ENCODE measurements at places on chromosomes 7 and 10.

GRCh38 chr7:70846208-70846607, 285.7 kb upstream of the GALNT17 start:
- no peak for DNase-seq

GRCh38 chr10:102493771-102494170, 8.7 kb downstream of the ACTR1A start:
- no peak for DNase-seq

- DNase-seq, result no peak
Observed at GRCh38 chr10:131556897-131557495, 245.5 kb upstream of the TCERG1L start.

DNA sequence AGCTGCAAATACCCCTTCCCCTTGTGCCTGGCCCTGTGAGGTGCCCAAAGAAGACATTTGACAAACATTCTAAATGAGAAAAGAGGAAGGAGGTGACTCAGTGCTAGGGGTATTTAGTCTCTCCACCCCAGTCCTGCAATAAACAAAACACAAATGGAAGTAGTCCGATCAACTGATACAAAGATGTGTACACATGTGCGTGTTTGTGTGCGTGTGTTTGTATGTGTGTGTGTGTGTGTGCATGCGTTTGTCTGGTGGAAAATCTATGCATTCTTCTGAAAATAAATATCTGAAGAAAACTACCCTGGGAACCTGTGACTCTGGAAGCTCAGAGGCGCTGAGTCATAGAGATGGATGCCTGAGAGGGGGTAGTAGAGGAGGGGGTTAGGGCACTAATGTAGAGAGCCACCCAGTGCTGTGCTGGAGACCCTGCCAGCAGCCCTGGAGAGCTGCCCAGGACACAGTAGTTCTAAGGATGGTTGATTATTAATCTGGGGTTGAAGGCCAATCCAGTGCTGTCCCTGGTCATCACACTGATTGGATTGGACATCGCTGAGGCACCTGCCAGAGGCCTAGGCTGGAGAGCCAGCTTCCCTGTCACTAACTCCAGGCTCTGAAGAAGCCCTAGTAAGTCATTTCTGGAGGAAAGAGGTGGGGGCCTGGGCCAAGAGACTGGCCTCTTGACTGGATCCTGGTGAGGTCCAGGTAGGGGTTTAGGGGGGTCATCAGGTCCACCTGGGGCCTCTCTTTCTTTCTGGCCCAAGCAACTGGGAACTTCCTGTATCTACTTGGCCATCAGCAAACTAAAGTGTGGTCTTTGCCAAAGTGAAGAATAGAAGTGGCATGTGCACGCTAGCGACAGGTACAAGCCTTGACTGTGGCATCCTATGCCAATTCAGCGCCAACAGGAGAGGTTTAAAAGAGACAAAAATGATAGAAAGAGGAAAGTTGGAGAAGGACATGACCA, 18.5 kb downstream of the SFTPA1 start:
- DNase-seq, result no peak

DNA sequence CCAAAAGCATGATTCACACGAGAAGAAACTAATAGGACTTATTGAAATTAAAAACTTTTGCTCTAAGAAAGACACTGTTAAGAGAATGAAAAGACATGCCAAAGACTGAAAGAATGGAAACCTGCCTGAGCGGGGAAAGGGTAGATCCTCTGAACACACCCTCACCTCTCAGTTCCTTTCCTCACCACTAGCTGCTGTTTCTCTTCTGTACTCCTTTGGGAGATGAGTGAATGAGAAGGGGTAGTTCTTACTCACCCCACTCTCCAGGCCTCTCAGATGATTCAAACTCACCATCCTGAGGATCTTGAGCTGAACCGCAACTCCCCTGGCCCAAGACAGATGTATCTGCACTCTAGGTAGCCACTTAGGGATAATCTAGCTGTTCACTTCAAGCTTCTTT, 41.9 kb downstream of the IQUB start:
- DNase-seq, result no peak

- DNase-seq, result no peak
Observed at GRCh38 chr10:102704915-102705314, 9.3 kb downstream of the ARL3 start.

DNA sequence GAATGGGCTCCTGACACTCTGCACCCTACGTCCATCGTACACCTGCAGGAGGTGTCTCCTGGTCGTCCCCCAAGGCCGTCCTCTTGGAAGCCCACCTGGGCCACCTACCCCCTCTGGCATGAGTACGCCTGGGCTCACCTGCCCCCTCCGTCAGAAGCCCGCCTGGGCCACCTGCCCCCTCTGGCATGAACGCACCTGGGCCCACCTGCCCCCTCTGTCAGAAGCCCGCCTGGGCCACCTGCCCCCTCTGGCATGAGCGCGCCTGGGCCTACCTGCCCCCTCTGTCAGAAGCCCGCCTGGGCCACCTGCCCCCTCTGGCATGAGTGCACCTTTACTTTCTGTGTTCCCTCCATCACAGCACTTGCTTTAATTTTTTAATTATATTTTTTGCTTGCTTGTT, 401.2 kb downstream of the PTPRN2 start:
- no peak for DNase-seq

DNA sequence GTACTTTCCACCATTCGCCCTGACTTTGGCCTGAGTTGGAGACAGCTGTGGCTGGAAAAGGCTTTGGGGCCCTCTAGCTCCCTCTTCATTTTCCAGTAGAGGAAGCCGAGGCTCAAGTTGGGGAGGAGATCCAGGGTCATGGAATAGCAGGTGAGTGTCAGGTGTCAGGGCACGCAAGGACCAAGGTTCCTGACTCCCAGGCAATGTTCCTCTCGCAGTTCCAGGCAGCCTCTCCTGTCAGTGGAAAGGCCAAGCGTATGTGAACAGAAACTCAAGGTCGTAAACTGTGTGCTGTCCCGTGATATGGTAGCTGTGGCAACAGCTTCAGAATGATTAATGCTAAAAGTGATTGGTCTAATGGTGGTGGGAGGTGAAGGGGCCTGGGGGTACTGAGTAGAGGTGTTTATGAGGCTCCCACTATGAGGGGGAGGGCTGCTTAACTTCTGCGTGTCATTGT, 13.2 kb downstream of the ADAMTS14 start:
- no peak for DNase-seq

DNA sequence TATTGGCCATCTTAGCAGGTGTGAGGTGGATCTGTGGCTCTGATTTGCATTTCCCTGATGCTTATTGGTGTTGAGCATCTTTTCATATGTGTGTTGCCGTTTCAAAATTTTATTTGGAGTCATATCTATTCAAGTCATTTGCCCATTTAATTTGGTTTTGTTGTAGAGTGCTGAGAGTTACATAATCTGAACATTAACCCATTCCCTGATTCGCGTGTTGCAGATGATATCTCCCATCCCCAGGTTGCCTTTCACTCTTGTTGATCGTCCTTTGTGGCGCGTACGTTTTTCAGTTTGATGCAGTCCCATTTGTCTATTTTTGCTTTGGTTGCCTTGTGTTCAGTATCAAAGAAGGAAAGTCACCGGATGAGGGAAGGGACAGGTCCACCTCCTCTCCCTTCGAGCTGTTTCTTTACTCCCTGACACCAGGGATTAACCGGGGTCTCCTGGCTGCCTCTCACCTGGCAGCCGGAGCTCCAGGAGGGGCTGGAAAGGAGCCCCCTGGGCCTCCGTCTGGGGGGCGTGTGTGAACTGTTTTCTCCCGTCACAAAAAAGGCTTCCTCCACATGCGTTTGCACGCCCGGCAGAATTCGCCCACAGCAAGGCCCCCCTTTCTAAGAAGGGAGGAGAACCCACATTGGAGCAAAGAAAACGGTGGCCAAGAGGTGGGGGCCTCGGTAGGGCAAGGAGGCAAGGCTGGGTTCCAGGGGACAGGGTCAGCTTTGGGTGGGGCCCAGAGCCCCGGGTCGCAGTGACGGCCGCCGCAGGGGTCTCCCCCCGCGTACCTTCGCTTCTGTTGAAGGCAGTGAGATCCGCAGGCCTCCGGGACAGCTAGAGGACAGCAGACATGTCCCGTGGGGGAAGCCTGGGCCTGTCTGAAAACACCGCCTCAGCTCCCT, 8.3 kb downstream of the MNX1 start:
- DNase-seq, result no peak

DNA sequence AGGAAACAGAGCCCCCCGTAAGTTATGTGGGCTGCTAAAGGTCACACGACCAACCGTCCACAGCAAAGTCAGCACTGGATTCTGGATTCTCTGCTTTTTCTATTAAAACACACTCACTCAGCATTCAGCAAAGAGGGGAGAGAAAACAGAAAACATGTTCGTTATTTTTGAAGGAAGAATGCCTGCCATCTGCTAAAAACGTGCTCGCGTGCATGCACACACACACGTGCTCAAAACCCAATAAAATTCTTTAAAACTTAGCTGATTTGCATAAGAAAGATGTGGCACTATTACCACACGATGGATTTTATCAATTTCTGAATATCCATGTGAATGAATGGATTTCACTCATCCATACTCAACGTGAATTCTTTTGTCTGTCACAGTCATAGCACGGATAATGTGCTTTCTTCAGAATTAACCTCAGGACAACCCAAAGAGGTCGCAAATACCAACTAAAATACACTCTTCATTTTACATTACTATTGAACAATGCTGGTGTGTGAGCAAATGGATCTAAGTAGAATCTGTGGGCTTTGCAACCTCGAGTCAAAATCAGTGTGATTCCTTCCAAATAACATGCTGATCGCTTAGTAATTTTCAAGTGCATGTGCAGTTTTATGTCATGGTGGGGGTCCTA, 40.8 kb downstream of the NRP1 start:
- DNase-seq, result no peak

GRCh38 chr10:129962031-129962871, 1.8 kb downstream of the EBF3 start:
- DNase-seq, result no peak

- no peak for DNase-seq
Observed at GRCh38 chr7:112162142-112162766, 43.9 kb downstream of the DOCK4 start.

GRCh38 chr7:47483604-47484273, 98.2 kb downstream of the TNS3 start:
- DNase-seq, result no peak

DNA sequence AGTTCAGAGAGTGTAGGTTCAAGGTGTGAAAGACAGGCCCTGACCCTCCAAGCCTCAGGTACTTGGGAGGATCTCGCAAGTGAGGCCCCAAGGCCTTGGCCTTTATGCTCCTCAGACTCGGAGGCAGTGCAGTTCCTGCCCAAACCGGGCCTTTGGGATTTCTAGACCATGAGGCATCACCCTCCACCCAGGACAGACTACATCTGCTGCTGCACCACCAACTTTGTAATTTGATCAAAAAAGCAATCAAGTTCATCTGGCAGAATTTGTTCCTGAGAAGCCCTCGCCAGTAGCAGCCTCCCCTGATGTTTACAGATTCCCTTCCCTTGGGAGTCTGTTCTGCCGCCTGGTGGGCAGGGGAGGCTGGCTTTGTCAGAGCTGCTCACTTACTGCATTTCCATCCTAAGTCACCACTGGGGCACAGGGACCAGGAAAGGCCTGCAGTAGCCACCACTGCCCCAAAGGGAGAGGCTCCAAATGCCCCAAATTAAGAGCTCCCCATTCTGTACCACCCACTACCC, 2.1 kb downstream of the CAMK2G start:
- DNase-seq, result no peak

DNA sequence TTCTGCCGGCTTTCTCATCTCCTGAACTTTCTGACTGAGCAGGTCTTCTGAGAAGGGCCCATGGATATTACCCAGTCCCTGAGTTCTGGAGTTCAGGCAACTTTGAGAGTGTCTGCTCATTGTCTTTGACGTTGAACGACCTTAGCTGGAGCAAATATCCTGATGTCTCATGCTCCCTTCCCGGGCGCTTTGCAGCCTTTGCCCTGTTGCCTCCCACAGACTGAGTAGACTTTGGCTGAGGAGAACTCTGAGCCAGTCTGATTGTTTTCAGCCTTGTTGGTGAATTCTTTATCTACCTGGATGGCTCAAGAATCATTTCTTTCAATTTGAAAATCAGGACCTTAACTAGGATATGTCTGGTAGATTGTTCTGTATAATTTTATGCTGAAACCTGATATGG, 353.7 kb downstream of the GLRX3 start:
- no peak for DNase-seq

- no peak for DNase-seq
Observed at GRCh38 chr10:61399406-61399805, 53.8 kb downstream of the TMEM26 start.

DNA sequence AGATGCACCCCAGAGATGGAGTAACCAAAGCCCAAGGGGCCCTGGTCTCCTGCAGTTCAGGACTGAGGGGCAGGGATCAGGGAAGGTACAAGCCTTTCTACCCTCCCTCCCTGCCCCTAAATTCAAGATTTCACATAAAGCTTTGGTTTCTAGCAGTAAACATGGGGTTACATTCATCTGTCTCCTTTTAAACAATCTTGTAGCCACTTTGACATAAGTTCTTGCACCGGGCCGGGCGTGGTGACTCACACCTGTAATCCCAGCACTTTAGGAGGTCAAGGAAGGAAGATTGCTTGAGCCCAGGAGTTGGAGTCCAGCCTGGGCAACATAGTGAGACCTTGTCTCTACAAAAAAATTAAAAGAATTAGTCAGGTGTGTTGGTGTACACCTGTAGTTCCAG, 4.0 kb upstream of the ACTR3C start:
- DNase-seq, result no peak

DNA sequence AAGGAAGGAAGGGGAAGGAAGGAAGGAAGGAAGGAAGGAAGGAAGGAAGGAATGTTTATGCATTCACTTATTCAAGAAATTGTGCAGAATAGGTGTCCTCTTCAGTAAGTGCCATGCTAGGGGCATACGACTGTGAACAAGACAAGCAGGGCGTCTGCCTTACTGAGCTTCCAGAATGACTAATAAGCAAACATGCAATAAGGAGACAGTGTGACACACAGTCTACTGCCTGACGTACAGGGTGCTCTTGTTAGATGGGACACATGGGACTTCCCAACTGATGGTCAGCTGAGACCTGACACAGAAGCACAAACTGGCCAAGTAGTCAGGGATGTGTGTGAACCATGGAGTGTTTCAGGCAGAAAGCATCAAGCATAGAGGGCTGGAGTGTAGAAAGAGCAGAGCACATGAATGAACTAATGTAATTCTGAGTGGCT, 18.2 kb downstream of the DNAJC12 start:
- no peak for DNase-seq

DNA sequence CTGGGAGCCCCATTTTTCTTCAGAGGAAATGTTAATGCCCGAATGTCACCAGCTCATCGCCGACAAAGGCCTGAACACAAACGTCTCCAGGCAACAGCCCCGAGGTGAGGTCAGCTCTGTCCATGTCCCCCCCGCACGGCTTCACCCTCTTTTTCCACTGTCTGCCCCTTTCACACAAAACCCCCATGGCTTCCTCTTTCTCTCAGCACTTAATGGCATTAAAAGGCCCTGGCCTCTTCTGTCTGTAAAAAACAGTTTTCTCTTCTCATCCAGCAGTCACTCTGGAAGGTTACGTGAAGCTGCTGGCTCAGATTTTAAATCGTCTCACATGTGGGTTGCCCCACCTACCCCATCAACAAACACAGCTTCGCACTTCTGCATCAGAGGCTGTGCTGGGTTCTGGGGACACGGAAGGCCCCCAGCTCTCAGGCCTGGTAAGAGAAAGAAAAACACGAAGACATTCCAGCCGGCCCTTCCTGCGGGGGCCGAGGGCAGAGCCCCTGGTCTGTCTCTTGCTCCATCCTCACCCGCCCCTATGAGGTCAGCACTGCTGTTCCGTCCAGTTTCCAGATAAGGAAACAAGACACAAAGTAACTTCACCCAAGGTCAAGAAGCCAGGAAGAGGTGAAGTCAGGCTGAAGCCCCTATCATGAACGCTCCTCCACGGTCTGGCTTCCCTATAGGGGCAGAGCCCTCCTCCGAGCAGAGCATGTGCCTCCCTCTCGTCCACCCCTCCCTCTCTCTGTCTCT, 91.1 kb upstream of the PDGFA start:
- DNase-seq, result no peak

GRCh38 chr10:32326680-32327363, 20.1 kb downstream of the EPC1 start:
- no peak for DNase-seq

All from GM12864 (cell line).